ENCODE measurements at places on chromosomes 16 and 17.

DNA sequence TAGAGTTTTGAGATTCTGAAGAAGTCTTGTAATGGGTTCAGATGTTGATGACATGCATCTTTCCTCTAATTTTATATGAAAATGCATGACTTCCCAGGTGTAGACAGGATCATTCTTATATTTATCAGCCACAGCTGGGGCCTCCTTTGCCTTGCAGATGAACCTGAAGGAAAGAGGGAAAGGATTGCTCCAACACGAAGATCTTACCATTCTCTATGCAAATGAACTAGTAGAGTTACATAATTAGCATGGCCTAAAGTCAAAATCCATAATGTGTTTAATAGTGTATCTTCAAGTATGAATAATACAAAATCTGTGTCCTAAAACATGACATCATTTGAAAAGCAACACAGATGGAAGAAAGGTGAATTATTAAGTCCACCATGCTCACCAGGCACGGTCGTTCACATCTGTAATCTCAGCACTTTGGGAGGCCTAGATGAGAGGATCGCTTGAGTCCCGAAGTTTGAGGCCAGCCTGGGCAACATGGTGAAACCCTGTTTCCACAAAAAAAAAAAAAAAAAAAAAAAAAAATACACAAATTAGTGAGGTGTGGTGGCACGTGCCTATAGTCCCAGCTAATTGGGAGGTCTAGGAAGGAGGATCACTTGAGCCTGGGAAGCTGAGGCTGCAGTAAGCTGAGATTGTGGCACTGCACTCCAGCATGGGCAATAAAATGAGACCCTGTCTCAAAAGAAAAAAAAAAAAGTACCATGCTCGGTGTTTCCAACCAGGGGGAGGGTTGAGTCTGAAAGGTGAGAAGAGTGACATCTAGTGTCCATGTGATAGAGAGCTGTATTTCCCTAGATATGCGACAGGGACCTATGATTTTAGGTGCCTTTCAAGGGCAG, 6.3 kb downstream of the VWA3A start:
- DNase-seq, result peak; percentile 52

GRCh38 chr17:40443988-40444899, 994 bp downstream of the IGFBP4 start:
- no peak for DNase-seq

- DNase-seq, result peak; percentile 54
These were observed 1.0 kb upstream of the ARMC5 start for GRCh38 chr16:31458073-31458843.

DNA sequence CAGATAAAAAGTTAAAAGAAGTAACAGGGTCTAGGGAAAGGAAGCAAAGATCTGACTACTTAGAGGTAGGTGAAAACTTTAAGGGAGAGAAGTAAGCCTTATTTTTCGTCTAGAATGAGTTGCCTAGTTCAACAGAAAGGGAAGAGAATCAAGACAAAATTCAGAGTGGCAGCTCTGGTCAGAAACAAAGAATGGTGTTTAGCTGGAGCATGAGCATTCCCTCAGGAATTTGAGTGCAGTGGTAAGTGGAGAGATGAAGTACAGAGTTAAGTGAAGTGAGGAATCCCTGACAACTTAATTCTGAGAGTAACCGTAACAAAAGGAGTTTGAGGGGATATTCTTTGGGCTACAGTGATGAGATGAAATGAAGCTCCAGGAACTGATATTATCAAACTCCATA, 11.5 kb downstream of the SMG6 start:
- DNase-seq, result no peak

DNA sequence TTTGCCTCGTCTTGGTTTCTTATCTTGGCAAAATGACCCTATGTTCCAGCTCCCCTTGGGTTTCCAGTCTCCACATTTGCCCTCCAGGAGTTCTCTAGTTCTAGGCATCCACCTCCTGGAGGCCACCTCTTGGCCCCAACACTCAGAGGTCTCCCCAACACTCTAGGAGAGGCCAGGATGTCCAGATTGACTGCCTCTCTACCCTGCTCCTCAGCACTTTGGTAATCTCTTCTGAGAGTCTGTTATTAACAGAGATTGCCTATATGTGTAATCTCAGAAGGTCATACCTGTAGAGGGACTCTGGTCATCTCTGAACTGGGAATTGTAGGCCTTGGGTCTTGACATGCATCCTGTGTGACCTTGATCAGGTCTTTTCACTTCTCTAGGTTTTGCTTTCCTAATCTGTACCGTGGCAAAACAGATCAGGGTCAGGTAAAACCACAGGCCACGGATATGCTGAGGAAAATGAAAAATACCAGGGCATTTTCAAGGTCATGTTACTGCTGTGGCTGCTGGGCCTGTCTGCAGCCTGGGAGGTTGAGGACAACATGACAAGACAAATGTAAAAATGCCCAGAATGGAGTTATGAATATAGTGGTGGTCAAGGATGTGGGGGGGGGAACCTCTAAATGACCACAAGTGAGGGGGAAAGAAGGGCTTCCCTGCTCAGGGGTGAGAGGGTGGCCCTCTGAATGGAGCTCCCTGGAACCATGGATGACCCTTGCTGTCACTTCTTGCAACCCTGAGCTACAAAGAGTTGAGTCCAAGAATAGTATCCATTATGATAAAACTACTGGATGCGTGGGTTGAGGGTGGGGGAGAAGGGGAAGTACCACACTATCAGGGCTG, 5.0 kb upstream of the CCL4L2 start:
- DNase-seq, result no peak

GRCh38 chr17:74803971-74804370, 27.8 kb upstream of the NAT9 start:
- DNase-seq, result no peak

- peak; percentile 13 for DNase-seq
These were observed 6.1 kb upstream of the PDP2 start for GRCh38 chr16:66874079-66874775.

DNA sequence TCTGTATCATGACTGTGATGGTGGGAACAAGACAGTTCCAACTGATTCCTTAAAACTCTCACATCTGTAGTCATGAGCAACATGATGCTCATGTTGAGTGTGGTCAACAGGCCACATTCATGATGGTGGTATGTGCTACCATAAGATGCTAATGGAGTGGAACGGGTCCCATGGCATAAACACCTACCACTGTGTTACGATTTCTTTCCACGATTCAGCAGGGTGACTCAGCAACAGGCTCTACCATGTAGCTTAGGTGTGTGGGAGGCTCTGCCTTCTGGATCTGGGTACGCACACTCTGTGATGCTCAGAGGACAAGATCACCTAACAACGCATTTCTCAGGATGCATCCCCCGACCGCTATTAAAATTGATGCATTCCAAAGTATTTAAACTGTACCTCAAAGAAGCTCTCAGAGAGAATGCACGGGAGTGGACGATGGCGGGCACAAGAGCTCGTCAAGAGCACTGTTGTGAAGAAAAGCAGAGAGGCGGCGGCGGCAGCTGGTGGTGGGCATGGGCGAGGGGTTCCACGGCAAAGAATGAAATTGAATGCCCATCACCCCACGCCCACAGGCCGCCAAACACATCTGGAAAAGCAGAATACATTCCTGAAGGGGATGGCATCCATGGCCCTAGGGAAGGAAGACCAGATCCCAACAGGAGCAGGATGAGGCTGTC, 133.3 kb downstream of the ZNF778 start:
- no peak for DNase-seq

All from tongue (tissue), 3 donors.